ENCODE measurements at places on chromosomes 6 and 20.

GRCh38 chr6:34951731-34952130 lies 62.7 kb downstream of the ANKS1A start:
- no peak for DNase-seq

- no peak for DNase-seq
Observed at GRCh38 chr6:168043848-168044415, 35.1 kb downstream of the FRMD1 start.

GRCh38 chr6:56750686-56751085 lies 108.0 kb upstream of the DST start:
- no peak for DNase-seq

GRCh38 chr6:68911334-68911733 lies 276.3 kb downstream of the ADGRB3 start:
- DNase-seq: no peak

DNA sequence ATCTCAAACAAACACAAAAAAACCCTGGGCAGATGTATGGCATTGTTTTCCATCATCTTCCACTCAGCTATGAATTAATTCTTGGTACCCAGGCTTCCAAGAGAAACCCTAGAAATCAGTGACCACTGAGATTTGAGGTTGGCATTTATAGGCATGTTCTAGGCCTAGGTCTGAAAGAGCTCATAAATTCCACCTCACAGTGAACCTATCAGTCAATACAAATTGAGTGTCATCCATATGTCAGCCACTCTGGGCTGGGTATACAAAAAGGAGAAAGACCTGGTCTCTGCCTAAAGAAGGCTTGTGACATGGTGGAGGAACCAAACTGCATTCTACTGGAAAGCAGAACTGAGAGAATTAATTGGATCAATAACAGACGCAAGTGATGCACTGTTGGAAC lies 30.2 kb downstream of the C20orf173 start:
- DNase-seq: no peak

DNA sequence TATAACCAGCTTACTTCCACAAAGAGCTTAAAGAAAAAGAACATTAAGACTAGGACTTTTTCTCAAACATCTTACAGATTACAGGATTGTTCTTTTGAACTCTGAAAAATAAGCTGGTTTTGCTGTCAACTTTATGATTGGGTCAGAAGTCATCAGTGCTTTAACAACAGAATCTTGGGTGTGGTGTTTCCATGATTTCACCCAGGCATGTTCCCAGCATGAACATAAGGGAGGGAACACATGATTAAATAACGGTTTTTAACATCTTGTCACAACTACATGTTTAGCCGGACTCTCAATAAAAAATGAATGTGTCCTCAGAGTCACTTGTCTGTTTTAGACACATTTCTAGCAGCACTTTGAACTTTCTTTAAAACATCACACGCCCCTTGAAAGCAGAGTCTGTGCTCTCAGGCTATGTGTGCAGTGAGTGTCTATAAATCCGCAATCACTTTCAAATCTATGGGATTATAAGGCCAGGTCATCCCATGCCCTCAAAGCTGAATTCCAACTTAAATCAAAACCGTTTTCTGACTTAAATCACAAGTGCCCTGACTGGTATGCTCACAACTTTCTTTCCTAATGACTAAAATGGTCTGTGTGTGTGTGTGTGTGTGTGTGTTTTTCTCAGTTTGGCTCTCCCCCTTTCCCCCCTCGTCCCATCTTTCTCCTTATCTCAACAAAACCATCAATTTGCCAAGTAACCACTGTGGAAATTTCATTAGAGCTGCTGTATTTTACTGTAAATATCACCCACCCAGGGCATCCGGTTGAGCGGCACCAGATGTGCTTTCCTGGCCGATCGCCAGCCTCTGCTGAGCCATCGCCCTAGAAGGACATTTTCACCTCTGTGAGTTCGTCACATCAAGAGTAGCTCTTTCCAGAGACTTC lies 216.8 kb upstream of the DTNBP1 start:
- DNase-seq: no peak

DNA sequence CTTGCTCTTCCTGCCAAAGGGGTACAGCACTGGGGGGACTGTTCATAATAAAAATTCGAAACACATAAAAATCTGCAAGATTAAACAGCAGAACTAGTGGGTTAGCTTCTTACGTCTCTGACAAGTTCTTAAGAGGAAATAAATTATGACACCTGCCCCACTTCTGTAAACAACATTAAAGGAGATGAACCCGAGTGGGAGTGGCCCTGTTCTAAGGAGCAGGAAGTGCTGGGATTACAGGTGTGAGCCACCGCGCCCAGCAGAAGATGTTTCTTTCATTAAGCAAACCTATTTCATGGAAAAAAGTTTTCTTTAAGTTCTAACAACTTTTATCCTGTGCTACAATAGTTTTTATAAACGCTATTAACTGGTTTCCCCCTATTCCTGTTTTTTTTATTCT lies 24.6 kb downstream of the USP45 start:
- no peak for DNase-seq

- no peak for DNase-seq
Observed at GRCh38 chr6:152700427-152700826, 2.7 kb downstream of the MYCT1 start.

DNA sequence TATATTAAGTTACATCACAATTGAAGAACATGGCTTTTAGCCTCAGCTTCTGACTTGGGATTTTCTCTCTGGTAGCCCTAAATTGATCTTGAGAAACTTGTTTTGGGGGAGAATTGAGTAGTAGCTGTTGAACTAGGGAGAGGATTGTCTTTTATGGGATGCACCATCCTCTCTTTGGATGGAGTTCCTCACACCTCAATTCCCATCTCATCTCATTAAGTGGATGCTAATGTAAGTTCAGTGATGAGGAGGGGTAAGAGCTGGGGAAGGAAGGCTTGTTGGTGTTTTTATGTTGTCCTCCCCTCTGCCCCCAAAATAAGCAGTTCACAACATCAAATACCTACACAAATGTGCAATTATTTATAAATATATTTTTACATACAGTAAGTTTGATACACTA lies 4.0 kb downstream of the GJA1 start:
- no peak for DNase-seq

DNA sequence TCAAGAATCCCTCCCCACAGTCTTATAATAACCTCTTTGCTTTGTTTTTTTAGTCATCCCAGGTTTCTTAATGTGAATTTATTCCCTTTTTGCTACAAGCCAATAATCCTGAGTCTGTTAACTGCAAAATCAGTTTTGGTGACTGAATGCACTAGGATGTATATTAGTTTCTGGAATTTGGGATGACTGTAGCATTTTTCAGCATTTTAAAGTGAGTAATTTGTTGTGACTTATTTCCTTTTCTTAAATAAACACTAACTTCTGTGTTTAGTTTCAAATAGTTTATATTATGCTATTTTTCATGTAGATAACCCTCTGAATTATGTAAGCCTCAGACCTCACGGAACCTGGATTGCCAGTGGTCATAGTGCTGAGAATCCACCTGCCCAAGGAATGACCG lies 5.5 kb downstream of the CST1 start:
- DNase-seq: no peak

DNA sequence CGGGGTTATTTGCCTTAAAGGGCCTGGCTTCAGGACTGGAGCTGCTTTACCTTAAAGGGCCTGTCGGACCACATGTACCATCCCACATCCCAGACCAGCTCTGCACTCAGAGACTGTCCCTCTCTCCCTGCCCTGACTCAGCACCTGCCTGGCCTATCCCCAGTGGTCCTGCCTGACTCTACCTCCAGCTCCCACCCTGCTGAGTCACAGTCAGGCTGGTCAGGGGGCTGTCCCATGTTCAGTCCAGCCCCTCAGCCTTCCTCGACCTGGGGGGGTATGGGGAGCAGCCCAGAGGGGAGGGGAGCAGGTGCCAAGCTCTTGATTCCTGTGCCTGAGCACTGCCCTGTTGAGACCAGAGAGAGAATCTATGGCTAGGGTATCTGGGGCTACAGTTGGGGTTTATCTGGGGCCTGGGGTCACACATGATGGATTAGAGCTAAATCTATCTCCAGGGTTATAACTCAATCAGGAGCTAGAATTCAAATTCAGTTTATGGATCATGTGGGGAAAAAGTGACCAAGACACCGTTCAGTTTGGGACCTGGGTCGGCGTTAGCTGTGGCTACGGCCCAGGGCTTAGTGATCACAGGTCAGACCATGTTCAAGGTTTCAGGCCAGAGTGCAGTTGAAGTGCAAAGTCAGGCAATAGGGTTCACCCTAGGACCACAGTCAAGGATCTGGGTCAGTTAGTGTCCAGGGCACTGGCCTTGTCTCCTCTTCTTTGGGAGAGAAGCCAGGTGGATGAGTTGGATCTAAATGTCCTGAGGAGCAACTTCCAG lies 9.4 kb upstream of the TRIB3 start:
- no peak for DNase-seq

GRCh38 chr6:2611092-2611491 lies 139.6 kb downstream of the MYLK4 start:
- DNase-seq: no peak

GRCh38 chr6:125791820-125792165 lies 1.0 kb downstream of the NCOA7 start:
- DNase-seq: no peak

GRCh38 chr20:42370075-42370474 lies 751.9 kb upstream of the CHD6 start:
- no peak for DNase-seq

DNA sequence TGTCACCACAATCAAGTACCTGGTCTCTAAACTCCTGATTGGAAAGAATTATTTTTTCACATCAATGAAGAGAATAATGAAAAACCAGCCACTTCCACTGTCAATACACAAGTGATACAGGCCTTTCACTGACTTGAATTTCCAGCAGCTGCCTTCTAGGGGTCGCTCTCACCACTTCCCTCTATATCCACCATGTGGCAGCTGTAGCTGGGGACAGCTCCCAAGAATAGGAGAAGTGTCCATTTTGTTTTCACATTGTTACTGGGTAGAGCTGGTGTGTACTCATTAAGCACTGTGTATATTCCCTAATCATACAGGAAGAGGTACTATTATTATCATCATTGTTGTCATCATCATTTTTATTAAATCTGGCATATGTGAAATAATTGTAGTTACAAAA lies 438.4 kb upstream of the SPTLC3 start:
- no peak for DNase-seq

GRCh38 chr6:166659581-166659980 lies 32.5 kb upstream of the RPS6KA2 start:
- no peak for DNase-seq

DNA sequence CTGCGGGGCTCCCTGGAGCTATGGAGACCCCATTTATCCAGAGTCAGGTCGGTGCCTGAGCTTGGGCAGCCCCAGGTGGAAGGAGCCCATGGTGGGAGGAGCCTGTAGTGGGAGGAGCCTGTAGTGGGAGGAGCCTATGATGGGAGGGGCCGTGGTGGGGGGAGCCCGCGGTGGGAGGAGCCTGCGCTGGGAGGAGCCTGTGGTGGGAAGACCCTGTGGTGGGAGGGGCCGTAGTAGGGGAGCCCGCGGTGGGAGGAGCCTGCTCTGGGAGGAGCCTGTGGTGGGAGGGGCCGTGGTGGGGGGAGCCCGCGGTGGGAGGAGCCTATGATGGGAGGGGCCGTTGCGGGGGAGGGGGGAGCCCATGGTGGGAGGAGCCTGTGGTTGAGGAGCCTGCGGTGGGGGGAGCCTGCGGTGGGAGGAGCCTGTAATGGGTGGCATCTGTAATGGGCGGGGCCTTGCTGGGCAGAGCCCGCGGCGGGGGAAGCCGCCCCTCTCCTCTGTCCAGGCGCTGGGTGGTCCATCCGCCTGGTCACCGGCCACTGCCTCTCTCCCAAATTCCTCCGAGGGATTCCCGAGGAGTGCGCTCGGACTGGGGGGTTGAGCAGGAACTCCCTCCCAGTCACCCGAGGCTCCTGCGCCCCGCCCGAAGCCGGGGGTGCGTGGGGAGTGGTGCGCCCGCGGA lies 567 bp upstream of the FNDC11 start:
- DNase-seq: peak; percentile 79

GRCh38 chr6:69784595-69785377 lies 12.0 kb downstream of the LMBRD1 start:
- no peak for DNase-seq

DNA sequence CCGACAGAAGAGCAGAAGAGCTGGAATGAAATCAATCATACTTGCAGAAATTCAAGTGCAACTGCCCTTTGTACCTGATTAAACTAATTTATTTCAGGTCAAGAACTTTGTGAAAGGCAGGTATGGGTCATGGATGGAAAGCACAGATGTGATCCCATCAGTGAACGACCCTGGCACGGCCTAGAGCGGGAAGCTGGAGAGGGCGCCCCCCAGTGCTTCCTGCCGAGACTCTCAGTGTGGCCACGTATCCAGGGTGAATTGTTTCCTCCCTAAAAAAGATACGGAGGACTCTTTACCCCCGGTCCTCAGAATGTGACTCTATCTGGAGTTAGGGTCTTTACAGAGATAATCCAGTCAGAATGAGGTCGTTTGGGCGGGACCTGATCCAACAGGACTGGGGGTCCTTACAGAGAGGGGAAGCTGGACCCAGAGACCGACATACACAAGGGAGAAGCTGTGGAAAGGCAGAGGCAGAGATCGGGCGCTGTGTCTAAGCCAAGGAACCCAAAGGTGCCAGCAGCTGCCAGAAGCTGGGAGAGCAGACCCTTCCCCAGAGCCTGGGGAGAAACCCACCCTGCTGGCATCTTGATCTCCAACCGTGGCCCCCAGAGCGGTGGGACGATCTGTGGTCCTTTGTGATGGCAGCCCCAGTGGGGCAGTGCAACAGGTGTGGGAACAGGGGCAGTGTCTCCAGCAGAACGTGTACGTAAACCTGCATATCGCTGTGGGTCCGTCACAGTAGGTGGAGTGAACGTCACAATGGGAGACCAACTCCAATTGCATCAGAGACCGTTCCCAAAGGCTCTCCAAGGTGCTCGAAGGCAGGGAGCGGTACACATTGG lies 91.9 kb downstream of the TAF4 start:
- no peak for DNase-seq

- no peak for DNase-seq
Observed at GRCh38 chr6:99064834-99065233, 117.1 kb upstream of the FBXL4 start.

- no peak for DNase-seq
Observed at GRCh38 chr6:159646116-159646515, 46.9 kb downstream of the SOD2 start.

DNA sequence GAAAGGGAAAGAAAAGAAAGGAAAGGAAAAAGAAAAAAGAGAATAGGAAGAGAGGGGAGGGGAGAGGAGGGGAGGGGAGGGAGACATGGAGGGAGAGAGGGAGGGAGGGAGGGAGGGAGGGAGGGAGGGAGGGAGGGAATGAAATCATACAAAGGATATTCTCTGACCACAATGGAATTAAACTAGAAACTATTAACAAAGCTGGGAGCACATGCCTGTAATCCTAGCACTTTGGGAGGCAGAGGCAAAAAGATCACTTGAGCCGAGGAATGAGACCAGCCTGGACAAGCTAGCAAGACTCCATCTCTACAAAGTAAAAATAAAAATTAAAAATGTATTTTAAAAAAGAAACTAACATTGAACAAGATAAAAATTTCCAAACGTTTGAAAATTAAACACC lies 62.8 kb downstream of the ILRUN start:
- no peak for DNase-seq

GRCh38 chr6:143123941-143124340 lies 63.3 kb downstream of the AIG1 start:
- DNase-seq: no peak

- DNase-seq: no peak
Observed at GRCh38 chr6:36577301-36577700, 16.9 kb upstream of the SRSF3 start.

- no peak for DNase-seq
Observed at GRCh38 chr6:87807475-87807874, 105.4 kb upstream of the AKIRIN2 start.
